Suppressor macrophage treated with lipopolysaccharide for 4 hours (primary cell): ENCODE measurements at places on chromosomes 6 and 20.
A peak's percentile ranks its signal among the peaks of the same experiment; 100 is the strongest.

GRCh38 chr6:36094753-36095496 lies 35.4 kb upstream of the MAPK13 start:
- DNase-seq = peak; percentile 89

- peak; percentile 97 for DNase-seq
These were observed 12.2 kb upstream of the SERPINB1 start for GRCh38 chr6:2853769-2854395.

GRCh38 chr6:4858194-4859015 lies 82.2 kb downstream of the CDYL start:
- peak; percentile 39 for DNase-seq

GRCh38 chr20:61805781-61806180 lies 259.9 kb downstream of the TAF4 start:
- DNase-seq = no peak

DNA sequence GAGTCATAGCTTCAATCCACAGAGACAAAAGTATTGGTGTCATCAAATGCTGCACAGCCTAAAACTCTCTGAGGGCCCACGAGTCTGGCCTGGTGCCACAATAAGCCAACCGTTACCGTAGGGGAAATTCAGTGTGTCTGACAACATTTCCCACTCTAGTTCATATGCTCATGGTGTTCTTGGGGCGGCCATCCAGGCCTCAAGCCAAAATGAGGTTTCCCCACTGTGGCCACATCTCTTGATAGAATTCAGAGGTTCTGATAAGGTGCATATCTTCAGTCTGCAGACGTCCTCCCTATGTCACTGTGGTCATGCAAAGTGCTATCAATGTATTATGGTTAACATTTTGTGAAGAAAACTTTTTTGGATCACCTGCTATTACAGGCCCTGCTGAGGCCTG lies 627.7 kb downstream of the QKI start:
- no peak for DNase-seq

DNA sequence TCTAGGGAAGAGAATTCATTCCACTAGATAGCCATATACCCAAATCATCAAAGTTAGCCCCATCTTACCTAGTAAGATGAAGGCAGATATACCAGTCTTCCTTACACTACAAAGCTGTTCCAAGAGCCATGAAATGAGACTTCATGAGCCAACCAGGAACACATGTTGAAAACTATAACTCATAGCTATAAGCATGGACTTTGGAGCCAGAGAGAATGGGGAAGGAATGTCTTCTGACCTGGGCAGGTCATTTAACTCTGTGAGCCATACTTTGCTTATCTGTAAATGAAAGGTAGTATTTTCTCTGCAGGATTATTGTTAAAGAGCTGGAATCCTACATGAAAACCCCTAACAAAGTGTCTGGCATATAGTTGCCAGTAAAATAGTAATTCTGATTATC lies 27.3 kb downstream of the ADGRF5 start:
- no peak for DNase-seq

DNA sequence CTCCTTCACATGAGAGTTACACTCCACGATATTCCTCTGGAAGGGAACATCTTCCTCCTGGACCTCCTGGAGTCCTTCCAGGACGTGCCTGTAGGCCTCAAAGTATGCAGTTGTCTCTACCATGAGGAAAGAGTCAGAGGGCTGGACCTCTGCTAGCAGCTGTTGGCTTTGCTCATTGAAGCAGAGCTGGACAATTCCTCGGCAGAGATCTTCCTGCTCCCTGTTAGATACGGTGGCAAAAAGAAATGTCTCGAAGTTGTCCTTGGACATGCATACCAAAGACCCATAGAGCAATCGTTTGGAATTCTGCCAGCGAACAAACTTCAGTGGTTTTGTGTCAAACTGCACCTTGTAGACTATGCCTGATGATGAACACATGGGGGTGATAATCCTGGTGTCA lies 7.7 kb downstream of the ZNFX1 start:
- DNase-seq = no peak

- no peak for DNase-seq
These were observed 48.1 kb downstream of the SLC22A3 start for GRCh38 chr6:160396292-160396691.

DNA sequence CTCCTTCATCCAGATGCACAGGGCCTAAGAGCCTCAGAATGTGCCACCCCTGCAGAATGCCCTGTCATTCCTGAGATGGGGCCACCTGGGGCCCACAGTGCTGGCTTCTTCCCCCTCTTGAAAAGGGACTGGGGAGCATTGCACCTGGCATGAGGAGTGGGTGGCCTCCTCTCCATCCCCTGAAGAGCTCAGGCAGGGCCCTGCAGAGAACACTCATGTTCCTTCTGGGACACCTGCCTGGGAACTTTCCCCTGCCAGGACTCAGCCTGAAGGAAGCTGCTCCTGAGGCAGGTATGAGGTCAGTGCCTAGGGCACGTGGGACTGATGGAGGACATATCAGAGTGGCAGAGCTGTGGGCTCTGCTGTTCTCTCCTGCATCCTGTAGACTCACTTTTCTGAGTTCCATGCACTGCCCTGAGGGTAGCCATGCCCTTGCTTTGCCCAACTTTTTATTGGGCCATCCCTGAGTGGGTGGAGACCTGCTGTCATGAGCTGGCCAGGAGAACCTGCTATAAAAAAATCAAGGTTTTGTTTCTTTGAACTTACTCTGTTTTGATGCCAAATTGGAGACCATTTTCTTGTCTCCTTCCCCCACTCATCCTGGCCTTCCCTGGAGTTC lies 19.5 kb downstream of the CCDC167 start:
- no peak for DNase-seq

GRCh38 chr20:62741701-62742491 lies 33.3 kb downstream of the NTSR1 start:
- no peak for DNase-seq

- no peak for DNase-seq
These were observed 19.5 kb upstream of the MAS1 start for GRCh38 chr6:159871241-159871640.

DNA sequence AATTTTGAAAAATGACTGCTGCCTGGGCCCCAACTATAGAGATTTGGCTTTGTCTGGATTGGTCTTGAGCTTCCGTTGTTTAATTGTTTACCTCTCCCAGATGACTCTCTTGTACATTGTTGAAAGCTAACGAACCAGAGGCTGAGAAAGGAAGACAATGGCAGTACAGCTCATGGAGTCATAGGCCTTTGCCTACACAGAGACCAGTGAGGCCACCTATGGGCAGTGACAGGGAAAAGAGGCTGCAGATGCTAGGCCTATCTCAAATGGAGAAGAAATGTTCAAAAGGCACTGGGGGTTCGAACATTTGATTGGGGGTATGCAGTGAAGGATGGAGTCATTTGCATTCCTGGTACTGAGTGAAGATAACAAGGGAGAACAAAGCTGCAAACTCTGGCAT lies 29.1 kb downstream of the OPN5 start:
- DNase-seq = no peak

DNA sequence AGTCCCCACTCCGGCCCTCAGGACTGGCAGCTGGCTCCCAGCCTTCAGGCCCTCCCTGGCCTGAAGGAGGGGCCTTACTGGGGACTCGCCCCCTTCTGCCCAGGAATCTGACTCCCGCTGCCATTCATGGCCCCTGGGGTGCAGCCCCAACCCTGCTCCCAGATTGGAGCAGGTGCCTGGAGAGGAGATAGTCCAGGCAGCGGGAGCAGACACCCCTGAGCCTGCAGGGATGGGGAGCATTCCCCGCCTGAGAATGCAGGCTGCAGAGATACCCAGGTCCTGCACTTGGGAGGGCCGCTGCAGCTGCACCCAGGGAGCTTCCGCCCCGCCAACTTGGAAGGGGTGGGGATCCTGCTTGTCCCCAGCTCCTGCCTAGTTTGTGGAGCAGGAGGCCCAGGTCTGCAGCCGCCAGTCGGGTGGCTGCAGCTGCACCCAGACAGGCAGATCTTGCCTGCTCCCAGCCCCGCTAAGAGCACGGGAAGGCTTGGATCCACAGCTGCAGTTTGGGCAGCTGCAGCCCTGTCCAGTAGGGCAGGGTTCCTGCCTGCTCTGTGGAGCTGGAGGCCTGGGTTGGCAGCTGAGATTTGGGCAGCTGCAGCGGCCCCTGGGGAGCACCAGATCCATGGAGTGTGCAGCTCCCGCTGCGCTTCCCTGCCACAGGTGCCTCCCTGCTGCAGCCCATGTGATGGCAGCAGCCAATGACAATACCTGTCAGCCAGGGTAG lies 5.2 kb downstream of the GTSF1L start:
- DNase-seq = no peak

- no peak for DNase-seq
These were observed 108.6 kb upstream of the SLC2A12 start for GRCh38 chr6:134161041-134161440.

GRCh38 chr20:35901678-35902544 lies 52.4 kb downstream of the SCAND1 start:
- DNase-seq = no peak

- DNase-seq = no peak
These were observed 567.4 kb downstream of the COL12A1 start for GRCh38 chr6:74638412-74638811.

DNA sequence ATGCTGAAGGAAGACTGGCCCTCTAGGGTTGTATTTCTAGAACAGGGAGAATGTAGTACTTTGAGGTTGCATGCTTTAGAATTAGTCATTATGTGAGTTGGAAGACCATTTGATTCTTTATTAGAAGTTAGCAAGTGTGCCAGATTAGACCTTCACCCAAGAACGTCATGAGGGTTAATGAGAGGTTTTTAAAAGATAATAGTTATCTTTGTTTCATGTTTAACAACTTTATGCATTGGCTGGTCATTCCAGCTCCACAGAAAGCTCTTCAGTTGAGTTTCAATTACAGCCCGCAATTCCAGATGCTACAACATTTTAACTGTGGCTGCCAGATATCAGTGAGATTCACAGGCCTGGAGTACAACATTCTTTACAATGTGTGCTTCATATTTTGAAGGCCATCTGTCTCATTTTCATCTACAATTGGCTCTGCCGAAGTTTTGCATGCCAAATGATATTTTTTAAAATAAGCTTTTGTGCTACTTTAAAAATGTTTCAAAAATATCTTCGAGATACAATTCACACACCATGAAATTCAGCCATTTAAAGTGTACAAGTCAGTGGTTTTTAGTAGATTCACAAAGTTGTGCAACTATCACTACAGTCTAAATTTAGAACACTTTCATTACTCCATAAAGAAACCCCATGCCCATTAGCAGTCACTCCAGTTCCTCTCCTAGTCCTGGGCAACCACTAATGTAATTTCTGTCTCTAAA lies 61.1 kb upstream of the FBXO30 start:
- DNase-seq = peak; percentile 60

- peak; percentile 83 for DNase-seq
These were observed 93.7 kb downstream of the PSMB1 start for GRCh38 chr6:170459451-170459850.

DNA sequence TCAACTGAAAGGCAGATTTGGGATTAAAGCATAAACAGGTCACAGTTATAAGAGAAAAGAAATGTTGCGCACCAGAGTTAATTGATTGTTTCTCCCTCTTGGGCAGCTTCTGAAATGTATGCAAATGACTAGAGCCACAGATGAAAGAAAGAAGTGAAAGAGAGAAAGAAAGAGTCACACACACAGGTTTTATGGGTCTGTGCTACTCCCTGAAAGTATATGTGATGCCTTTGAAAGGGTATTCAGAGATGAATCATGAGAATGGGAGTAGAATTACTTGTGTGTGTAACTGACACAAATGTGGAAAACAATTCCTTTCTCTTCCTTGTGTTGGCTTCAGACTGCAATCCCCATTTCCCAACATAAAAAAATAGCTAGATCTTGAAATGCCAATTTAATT lies 196.9 kb downstream of the FOXA2 start:
- DNase-seq = no peak

- DNase-seq = peak; percentile 3
These were observed 327.2 kb downstream of the DHX35 start for GRCh38 chr20:39289316-39289715.

GRCh38 chr6:46377209-46377608 lies 114.0 kb downstream of the RCAN2 start:
- no peak for DNase-seq
